ENCODE measurements at places on chromosomes 1 and 21.

DNA sequence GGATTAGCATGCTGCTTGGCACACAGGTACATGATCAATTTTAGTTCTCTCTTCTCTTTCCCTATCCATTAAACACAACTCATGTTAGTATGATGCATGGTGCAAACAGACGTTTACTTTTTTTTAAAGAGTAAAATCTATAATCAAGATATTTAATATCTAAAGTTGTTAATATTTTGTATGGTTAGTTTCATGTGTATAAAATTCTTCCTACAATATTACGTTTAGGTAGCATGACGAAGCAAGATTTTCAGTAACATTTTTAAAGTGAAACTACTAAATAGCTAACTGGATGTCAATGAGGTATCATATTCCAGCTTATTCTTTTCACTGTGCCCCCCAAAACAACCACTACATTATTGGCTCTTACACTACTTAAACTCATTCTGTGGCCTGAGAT lies 36.6 kb downstream of the CNIH4 start:
- DNase-seq: no peak

DNA sequence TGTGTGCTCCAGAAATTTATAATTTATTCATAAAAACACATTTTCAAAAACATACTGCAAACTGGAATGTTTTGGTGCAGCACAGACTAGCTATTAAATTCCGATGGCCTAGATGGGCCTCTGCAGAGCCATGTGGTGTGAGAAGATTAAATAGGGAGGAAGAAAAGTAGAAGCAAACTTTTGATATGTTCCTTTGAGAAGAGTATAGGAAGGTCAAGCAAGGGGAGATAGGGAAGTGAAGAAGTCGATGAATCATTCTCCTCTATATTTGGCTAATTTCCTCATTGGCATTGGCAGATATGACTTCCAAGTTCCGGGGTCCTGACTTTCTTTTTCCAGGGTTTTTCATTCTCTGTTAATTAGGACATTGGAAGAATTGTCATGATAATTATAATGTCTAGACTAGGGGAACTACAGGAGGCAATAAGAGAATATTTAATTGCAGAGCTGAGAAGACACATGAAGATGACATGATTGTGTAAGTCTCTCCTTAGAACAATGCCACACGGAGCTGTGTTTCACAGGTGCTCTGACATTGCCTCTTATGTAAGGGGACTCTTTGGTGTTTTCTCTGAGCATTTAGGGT lies 19.3 kb upstream of the ZNF326 start:
- DNase-seq: no peak

GRCh38 chr1:42152907-42153600 lies at the start of gene GUCA2B:
GUCA2B (plus strand) TSS chr1:42153410; CDS start chr1:42153451, 41 bp downstream.
- DNase-seq: no peak

DNA sequence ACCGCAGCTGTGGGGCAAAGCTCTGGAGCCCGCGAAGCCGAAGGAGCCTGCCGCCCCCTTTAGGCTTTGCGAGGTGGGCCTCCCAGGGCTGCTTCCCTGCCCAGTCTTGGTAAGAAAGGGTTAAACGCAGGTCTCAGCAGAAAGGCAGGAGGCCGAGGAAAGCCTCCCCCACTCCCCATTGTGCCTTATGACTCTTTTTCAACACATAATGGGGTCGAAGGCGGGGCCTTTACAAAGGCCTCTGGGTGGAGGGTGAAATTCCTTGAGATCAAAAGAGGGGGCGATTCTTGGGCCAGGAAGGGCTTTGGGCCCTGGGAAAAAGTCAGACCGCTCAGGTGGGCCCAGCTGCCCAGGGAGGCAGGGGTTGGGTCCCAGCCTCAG lies 880 bp downstream of the ALPL start:
- no peak for DNase-seq

- no peak for DNase-seq
Measured at GRCh38 chr21:45363921-45364467, 41.0 kb upstream of the COL18A1 start.

DNA sequence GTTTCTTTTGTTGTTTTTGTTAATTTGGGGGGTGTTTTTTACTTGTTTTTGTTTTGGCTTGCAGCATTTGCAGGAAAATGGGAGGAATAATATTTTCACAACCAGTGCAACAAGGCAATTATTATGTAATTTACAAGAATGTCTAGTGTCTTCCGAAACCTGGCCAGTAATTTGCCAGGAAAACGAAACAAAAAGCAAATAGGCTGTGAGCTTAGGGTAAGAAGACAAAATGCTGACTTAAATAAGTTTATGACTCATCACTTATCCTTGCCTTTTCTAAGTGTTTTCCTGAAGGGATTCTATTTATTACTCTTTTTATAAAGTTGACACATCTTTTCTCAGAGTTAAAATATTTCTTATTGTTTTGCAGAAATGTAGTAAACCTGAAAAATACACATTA lies 49.8 kb downstream of the KCNT2 start:
- DNase-seq: no peak

DNA sequence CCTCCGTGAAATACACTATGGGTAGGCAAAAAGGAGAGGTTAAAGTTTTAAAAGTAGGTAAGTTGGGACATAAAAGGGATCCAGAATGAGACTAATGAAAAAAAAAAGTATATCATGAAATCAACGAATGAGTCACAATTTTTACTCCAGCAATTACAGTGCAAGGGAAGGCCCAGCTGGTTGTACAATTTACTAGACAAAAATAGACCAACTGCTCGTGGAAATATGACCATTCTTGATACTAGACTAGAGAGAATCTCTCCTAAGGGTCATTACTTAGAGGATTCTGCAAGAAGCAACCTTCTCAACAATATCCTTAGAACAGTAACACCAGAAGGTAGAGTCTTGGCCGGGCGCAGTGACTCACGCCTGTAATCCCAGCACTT lies 55.1 kb upstream of the EFHD2 start:
- DNase-seq: no peak

- DNase-seq: no peak
Measured at GRCh38 chr1:60280256-60280655, 206.7 kb upstream of the C1orf87 start.

GRCh38 chr1:4133297-4133938 lies 233.3 kb upstream of the C1orf174 start:
- DNase-seq: no peak

DNA sequence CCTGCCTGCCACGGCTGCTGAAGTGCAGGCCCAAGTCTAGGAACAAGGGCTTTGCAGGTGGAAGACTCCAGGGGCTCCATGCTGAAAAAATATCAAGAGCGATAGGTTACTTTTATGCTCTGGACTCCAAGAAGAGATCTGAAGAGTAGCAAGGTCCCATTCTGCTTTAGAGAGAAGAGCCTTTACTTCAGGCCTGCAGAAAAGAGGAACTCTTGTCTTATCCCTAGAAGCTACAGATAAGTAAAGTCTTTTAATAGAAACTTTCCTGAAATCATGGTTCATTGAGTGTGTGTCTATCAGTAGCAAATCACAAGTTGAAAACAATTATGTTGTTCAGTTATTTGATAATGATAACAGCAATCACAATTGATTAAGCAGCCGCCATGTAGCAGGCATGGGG lies 113.3 kb downstream of the TNR start:
- no peak for DNase-seq

DNA sequence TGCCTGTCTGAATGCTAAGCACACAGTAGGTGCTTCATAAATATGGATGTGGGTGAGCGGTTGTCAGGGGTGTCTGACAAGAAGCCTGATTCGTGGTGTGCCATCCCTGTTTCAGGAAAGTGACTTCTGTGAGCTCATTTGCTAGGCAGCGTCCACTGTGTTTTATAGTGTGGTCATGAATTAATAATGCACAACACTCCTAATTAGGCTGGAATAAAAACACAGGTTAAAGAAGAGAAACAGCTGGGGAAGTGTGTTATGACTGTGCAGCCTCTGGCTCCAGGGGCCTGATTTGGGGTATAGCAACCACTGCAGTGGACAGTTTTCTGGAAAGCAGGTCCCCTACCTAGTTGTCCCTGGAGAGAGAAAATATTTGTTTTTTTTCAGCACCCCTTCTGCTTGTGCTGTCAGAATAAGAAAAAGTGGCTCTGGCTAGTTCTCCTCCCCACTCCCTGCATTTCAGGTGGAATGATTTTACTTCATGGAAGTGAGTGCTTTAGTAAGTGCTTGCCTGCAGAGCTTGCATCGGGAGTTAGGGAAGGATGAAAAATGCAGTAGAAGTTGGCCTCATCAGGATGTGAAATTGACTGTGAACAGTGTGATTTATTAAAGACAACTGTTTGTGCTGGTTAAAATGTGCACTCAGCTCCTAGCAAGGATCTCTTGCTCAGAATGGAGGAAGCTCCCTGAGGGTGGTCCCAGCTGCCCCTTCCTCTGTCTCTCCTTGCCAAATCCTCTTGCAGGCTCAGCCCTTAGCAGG lies 333.8 kb downstream of the HHAT start:
- DNase-seq: no peak

GRCh38 chr21:33025106-33025488 lies 638 bp upstream of the OLIG2 start:
- DNase-seq: no peak

DNA sequence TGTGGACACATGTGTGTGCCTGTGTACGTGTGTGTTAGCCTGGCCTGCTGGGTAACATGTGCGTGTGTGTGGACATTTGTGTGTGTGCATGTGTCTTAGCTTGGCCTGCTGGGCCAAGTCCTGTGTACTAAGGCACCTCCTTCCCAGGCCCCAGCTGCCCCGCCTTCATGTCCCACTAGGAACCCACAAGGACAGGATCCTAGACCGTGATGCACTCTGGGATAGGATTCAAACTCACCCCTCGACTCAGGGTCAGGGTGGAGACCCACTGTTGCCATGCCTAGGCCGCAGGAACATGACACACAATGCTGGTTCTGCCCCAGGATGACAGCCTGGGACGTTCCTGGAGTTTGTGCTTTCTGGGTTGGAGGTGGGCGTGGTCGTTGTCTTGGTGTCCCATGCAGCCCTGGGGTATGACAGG lies 89.9 kb upstream of the TMPRSS2 start:
- no peak for DNase-seq

GRCh38 chr1:38068980-38069340 lies 22.4 kb upstream of the POU3F1 start:
- no peak for DNase-seq

DNA sequence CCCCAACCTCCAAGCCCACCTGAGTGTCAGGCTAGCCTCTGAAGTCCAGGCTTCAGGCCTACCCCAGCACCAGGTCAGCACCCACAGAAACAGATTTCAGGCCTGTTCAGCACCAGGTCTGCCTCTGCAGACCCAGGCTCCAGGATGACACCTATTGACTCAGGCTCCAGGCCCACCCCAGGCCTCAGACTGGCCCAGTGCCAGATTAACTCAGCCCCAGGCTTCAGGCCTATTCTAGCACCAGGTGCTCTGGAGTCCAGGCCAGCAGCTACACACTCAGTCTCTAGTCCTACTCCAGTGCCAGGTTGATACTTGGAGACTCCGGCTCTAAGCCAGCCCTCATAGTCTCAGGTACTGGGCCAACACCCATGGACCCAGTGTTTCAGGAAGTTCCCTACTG lies 541.7 kb upstream of the PBX1 start:
- DNase-seq: no peak

DNA sequence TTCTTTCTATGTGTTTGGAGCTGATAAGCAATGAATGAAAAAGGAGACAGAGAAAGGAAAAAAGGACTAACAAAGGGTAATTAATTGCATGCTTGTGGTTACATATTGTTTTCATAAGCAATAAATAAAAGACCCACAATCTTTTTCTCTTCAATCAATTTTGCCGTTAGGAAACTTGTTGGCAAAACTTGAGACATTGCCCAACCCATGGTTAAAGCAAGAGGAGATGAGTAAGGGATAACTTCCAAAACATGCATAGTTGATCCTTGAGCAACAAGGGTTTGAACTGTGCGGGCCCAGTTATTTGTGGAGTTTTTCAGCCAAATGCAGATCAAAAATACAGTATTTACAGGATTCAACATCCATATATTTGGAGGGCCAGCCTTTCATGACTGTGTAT lies 572.4 kb downstream of the AMY1C start:
- no peak for DNase-seq

DNA sequence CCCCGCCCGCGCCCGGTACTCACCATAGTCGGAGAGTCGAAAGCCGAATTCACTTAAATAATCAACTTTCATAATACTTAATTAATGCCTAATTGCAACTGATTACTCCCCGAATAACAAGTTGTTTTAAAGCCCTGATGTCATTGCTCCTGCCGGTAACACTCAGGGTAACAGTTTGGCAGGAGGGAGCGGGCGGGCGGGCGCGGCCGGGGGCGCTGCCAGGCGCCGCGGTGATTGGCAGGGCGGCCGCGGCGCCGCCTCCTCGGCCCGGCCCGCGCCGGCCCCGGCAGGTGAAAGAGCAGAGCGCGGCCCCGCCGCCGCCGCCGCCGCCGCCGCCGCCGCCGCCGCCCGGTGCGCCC lies 102.2 kb downstream of the CASZ1 start:
- peak; percentile 57 for DNase-seq

DNA sequence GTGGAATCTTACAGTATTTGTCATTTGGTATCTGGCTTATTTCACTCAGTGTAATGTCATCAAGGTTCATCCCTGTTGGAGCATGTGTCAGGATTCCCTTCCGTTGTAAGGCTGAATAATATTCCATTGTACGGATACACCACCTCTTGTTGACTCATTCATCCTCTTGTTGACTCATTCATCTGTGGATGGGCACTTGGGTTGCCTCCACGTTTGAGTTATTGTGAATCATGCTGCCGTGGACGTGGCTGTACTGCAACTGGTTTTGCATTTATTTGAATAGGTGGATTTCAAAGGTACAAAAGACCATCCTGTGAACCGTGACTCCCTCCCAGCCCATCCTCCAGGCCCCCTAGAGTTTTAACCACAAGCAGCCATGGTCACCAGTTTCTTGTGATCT lies 11.9 kb upstream of the TCP10L start:
- no peak for DNase-seq

DNA sequence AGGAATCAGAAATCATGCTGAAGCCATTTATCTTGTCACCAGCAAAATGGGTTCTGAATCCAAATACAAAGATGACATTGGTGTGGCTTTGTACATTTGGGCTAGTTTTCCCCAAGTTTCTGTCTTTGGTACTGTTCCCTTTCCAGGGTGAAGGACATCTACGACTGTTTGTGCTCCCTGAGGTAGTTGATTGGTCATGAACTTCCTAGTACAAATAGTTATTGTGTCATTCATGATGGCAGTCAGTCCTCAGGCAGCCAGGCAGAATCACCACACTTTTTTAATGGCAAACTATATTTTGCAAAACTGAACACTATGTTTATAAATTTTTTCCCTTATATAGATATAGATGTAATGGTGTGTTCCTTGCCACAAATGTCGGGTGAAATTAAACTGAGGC lies 46.0 kb downstream of the CEP350 start:
- no peak for DNase-seq
